ENCODE measurements at places on chromosomes 4 and X.

GRCh38 chrX:48696909-48697727, 584 bp downstream of the SUV39H1 start:
- peak; percentile 65 for DNase-seq

GRCh38 chr4:96352051-96352517, 512.2 kb downstream of the PDHA2 start:
- DNase-seq: no peak

DNA sequence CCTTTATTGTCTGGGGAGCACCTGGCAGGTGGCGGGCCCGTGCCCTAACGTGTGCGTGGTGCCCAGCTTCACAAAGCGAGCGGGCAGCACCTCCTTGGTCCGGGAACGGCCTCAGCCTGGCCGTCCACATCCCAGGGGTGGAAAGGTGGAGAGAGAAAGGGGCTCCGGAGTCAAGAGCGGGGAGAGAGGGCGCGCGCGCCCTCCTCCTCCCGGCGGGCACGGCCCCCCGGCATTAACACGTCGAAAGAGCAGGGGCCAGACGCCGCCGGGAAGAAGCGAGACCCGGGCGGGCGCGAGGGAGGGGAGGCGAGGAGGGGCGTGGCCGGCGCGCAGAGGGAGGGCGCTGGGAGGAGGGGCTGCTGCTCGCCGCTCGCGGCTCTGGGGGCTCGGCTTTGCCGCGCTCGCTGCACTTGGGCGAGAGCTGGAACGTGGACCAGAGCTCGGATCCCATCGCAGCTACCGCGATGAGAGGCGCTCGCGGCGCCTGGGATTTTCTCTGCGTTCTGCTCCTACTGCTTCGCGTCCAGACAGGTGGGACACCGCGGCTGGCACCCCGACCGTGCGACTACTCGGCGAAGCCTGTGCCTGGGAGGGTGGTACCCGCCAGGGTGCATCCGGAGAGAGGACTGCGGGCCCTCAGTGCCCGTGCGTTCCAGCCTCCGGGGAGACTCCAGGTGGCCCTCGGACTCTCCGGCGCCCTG, at the start of gene KIT:
KIT (plus strand) TSS at position 407 of the 701 bp plus-strand sequence; CDS start at position 465, 58 bp downstream.
- peak; percentile 41 for DNase-seq

DNA sequence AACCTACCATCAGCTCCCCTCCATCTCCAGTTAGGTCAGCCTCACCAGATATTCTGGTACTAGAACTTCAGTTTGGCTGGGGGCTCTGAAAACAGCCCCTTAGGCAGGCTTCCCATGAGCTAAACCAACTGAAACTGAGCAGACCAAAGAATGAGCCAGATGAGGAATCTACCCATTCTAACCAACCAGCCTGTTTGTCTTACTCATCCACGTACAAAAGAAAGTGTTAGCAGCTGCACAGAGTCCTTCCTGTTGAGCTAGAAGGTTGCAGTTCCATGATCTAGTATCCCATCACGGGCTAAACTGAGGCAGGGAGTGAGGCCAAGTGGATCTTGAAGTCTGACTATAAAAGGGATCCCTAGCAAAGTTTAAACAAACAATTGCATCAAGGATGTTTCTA, 17.5 kb downstream of the MAGEA9B start:
- no peak for DNase-seq

DNA sequence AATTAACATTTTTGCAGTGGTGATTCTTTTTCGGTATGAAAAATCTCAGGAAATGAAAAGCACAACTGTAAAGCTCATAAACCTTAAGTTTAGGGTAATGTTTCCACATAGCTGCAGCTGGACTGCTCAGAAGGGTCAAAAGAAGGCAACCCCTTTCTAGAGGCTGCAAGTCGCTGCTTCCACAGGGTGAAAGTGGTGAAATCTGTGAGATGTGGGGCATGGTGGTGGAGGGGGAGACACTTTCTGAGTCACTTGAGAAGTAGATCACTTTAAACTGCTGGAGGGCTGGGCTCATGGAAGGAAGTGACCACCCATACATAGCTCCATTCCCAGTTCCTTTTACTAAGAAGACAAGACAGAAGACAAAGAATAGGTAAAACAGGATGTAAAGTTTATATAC, 8.7 kb downstream of the SFRP2 start:
- DNase-seq: no peak

DNA sequence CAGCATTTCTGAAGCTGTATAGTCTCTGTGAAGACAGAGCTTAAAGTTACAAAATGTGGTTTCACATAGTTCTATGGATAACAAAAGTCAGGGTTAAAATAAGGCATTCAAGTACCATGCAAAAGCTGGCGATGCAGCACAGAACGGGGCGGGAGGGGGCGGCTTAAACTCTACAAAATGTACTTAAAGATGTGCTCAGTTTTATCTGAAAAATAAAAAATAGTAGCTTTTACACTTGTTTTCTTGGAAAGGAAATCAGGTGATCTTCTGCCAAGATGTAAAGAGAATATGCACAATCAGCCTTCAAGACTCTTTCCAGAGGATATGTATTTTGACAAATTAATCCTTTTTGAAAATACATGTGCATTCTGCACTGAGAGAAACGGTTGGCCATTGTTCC, 301.7 kb upstream of the EMCN start:
- no peak for DNase-seq

DNA sequence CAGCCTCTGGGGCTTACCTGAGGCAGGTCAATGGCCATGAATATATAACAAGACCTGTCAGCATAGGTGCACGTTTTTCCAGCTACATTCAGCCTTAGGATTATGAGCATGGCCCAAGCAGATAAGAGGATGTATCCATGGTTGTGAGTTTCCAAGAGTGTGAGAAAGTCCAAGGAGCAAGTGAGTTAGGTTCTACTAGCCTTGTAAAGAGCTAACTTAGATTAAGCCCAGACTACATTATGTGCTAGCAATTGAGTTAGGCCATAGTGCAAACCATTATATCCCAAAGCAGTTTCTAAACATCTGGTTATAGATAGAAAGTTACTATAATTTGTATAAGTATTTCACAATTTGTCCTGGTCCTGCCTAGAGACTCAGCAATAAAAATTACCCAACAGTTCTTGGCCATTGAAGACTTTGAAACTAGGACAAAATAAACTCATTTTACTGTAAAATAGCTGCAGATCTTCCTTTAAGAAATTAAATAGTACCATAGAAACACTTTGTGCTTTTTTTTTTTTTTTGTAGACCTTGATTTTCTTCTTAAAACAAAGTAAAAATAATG, 312.0 kb downstream of the CAMK2D start:
- no peak for DNase-seq

DNA sequence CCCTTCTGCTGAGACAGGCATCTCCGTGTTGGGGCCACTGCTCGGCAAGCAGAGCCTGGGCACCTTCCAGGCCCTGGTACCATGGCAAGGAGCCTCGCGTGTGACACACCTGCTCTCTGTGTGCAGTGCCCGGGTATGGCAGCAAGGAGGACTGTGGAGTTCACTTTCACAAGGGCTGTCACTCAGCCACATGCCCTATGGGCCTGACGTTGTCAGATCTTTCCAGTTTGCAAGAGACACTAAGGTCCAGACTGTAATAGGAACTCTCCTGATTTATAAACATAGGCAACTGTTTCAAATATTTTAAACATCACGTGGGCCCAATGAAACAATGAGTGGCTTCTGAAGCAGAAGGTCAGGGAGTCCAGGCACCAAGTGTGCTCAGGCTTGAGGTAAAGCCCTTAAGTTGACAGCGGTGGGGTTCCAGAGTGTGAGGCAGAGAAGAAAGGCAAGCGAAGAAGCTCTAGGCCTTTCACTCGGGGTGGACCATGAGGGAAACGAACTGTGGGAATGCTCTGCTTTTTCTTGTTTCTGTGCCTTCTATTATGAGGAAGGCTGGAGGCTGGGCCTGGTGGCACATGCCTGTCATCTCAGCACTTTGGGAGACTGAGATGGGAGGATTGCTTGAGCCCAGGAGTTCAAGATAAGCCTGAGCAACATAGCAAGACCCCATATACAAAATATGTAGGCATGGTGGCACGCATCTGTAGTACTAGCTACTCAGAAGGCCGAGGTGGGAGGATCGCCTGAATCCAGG, 108.6 kb upstream of the TRIM2 start:
- no peak for DNase-seq
